ENCODE measurements at places on chromosomes 11 and 22. TPM values are rescaled to one million over a fixed set of nuclear protein-coding genes. Genes with fewer than 3 reads are reported as not detected.

DNA sequence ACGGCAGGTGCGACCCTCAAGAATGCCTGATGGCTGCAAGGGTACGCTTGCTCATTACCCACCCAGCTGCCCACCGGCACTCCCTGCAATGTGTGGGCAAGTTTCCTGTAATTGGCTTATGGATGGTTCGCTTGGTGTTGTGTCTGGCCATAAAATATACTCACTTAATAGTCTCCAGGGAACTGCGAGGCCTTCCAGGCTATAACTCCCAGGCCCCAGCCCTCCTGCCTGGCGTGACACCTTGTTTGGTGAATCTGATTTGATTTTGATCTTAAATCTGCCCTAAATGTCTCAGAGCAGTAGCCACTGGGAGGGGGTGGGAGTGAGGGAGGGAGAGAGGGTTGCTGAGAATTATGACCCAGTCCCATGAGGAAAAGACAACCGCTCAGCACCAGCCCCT lies 572.2 kb downstream of the BUD13 start:
- no peak for DNase-seq
- no peak overlapping the region for H3K4me3 ChIP-seq
- H3K27me3 ChIP-seq: peaks cover 2% of the 10 kb centered on the region
- H3K27ac ChIP-seq: no peak overlapping the region
- H3K36me3 ChIP-seq: no peaks in the 10 kb centered on the region

DNA sequence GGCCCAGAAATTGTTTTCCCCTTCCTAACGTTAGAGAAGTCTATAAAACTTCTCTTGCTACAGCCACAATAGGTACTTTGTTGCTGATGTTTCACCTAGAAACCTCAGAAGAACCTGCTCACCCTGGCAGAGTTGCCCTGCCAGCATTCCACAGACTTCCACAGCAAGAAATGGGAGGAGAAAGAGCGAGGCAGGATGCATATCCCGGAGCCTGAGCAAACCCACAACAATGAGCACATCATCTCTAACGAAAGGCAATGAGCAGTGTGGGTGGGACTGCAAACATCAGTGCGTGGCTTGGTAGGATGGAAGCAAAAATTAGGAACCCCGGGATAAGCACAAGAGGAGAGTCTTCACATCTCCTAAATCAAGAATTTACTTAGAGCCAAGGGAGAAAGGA lies 892.3 kb downstream of the OPCML start:
- no peaks in the 10 kb centered on the region for H3K4me1 ChIP-seq
- H3K27me3 ChIP-seq: no peaks in the 10 kb centered on the region
- H3K27ac ChIP-seq: no peak overlapping the region
- H3K36me3 ChIP-seq: no peaks in the 10 kb centered on the region

Gene CXCR5
- 0.57 TPM for total RNA-seq

Gene APOL6
- 19.8 TPM for total RNA-seq

GRCh38 chr11:86196913-86197312 lies 47.6 kb upstream of the EED start:
- H3K27ac ChIP-seq: no peak overlapping the region
- H3K4me1 ChIP-seq: peaks cover 3% of the 10 kb centered on the region
- no peaks in the 10 kb centered on the region for H3K27me3 ChIP-seq
- H3K36me3 ChIP-seq: no peaks in the 10 kb centered on the region
- H3K4me3 ChIP-seq: no peak overlapping the region

All from thymus (tissue), 14 donors.